Myocyte (in vitro differentiated cells): ENCODE measurements at places on chromosomes 4 and X. TPM values are rescaled to one million over a fixed set of nuclear protein-coding genes. Genes with fewer than 3 reads are reported as not detected.
A peak's percentile ranks its signal among the peaks of the same experiment; 100 is the strongest.

Gene SLC2A9
- 0.68 and 0.72 TPM in 2 replicates for total RNA-seq

Gene GPR143
- total RNA-seq: not detected in 2 replicates

Gene SHISA3
- not detected in 2 replicates for total RNA-seq

Gene BEX1
- total RNA-seq: 1.3 and 1.7 TPM in 2 replicates

Gene ATOH1
- not detected in 2 replicates for total RNA-seq

Gene SYN1
- total RNA-seq: 0.80 TPM in 1 of 2 replicates, not detected in the other

Gene PFKFB1
- total RNA-seq: 0.16 TPM in 1 of 2 replicates, not detected in the other

Gene YY2
- total RNA-seq: 0.37 and 0.68 TPM in 2 replicates

Gene TSR2
- 21.7 and 27.0 TPM in 2 replicates for total RNA-seq

- peak; percentile 84 for DNase-seq
These were observed 154.5 kb upstream of the GALNT7 start for GRCh38 chr4:173014113-173014558.

DNA sequence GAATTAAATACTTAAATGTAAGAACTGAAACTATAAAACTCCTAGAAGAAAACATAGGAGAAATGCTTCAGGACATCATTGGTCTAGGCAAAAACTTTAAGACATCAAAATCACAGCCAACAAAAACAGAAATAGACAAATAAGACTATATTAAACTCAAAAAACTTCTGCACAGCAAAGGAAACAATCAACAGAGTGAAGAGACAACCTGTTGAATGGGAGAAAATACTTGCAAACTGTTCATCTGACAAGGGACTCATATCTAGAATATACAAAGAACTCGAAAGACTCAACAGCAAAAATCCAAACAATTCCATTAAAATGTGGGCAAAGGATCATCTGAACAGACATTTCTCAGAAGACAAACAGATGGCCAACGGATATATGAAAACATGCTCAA is 16.2 kb upstream of the DSPP start:
- DNase-seq: no peak

DNA sequence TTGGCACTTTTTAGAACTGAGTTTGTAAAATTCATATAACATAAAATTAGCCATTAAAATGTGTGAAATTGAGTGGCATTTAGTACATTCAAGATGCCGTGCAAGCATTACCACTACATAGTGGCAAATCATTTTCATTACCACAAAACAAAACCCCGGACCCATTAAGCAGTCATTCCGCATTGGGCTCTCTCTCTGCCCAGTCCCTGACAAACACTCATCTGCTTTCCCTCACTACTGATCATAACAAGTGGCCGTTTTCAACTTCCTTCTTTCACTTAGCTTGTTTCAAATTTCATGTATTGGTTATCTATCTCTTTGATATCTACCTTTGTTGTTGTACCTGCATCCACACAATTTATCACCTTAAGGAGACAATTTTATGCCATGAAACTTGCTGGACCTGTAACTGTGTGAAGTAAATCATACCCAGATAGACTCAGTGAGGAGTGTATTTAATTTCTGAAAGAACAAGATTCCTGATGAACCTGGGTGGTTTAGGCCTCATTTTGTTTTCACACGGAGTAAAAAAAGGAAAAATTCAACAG is 202.1 kb downstream of the OR13H1 start:
- no peak for DNase-seq

GRCh38 chr4:109588176-109588575 is 28.1 kb downstream of the MCUB start:
- no peak for DNase-seq

- DNase-seq: no peak
These were observed 1315.1 kb upstream of the PCDH7 start for GRCh38 chr4:29405116-29405515.

- no peak for DNase-seq
These were observed 453.3 kb upstream of the INTU start for GRCh38 chr4:127179256-127180087.

DNA sequence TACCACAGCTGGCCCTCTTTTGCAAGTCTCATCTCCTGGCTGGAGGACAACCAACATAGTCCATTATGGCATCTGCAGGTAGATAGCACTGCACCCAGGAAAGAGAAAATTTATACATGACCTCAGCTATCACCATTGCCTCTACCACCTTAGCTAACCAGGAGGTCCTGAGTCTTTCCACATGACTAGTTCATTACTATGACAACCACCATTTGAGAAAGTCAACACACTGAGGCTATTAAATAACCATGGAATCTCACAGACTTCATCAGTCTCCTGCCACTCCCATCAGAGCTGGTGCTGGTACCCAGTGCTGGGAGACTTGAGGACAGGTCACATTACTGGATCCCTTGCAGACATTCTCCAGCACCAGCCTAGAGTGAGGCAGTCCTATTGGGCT is 285.9 kb downstream of the GBA3 start:
- DNase-seq: no peak

- DNase-seq: no peak
These were observed 10.1 kb downstream of the IDS start for GRCh38 chrX:149494844-149495565.

DNA sequence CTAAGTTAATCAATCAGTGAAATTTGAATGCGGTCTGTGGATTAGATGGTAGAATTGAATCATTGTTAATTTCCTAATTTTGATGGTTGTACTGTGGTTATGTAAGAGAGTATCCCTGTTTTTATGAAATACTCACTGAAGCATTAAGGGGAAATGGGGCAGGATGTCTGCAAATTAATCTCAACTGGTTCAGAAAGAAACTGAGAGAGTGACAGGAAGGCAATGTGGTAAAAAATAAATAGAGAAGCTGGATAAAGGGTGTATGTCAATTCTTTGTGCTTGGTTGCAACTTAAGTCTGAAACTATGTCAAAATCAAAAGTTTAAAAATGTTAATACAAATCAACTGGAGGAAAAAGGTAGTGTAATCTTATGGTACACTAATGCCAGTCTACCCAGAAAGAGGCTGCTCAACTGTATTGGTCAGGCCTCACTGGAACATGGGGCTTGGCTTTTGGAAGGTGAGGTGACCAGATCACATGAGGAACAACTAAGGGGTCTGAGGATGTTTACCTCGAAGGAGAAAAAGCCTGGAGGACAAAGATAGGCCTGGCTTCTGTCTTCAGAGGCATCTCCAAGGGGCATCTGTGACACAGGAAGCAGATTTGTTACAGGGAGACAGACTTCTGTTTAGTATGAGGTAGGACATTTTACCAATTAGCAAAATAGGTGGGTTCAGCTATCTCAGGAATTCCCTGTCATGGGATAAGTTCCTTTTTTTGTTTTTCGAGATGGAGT is 83.1 kb downstream of the DLG3 start:
- no peak for DNase-seq

- DNase-seq: no peak
These were observed 10.9 kb downstream of the BOD1L1 start for GRCh38 chr4:13616597-13616996.

- DNase-seq: no peak
These were observed 431.6 kb downstream of the INPP4B start for GRCh38 chr4:142414366-142414990.

DNA sequence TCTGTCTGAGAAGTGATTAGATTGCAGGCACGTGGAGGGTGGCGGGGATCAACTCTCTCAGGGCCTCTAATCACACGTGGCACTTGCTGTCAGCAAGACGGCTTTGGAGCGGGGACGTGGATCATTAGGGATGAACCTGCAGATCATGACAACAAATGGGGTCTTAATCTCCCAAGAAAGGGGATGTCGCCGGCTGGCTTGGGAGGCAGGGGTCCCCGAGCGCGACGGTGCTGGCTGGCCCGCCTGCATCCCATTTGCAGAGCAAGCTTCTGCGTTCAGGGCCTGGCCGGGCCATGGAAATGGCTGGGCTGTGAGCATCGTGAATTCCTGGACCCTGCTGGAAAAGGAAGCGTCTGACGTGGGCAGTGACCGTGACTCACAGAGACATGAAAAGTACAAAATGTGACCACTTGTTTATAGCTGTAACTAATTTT is 85.1 kb upstream of the SHOX start:
- no peak for DNase-seq

DNA sequence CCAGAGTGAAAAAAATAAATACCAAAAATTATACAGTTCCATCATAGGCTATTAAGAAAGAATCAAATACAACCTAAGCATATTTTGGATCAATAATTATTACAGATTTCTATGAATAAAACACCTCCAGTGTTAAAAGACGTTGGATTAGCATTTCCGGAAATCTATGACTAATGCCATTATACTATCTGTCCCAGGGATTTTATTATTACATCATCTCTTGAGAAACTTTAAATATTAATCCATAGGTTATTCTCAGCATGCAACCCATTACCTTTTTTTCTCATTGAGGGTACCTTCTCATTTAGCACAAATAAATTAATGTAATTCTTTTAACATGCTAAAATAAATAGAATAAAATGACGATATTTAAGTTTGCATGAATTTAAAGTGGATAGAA is 44.6 kb downstream of the CXorf58 start:
- no peak for DNase-seq

DNA sequence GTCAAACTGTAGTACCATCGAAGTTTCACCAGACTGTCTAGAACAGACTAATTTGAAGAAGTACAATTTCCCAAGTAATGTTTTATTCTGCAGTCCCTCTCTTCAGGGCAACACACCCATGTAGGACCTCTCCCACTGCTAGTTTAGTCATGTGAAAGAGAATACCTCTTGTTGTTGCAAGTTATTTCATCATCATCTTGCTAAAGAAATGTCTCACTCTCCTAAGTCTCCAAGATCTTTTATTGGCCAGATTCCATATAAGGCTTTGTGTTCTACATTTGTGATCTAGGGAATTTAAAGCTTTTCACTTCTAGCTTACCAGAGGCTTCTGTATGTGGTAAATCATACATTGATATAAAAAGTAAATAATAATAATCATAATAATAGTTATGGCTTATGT is 745.3 kb upstream of the MAGEB2 start:
- peak; percentile 10 for DNase-seq

DNA sequence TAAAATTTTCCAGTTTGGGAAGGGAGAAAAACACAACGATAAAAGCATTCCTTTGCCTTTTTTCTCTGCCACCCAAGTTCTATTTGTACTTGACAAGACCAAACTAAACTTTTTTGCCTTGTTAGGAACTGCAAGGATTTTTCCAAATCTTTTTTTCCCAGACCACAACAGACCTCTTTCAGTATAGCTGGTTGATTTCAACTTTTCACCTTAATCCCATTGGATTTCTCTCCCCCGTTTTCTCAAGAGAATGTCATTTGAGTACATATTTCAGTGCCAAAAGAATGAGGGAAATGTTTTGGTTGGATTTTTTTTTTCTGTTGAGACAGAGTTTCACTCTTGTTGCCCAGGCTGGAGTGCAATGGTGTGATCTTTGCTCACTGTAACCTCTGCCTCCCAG is 18.5 kb upstream of the SGMS2 start:
- DNase-seq: peak; percentile 53

GRCh38 chrX:100296183-100296753 is 113.8 kb downstream of the PCDH19 start:
- no peak for DNase-seq
